GM12891 (cell line): ENCODE measurements at places on chromosomes 1 and 21.

GRCh38 chr1:227728059-227728891, 6.8 kb downstream of the JMJD4 start:
- DNase-seq = peak; percentile 79

GRCh38 chr1:235027076-235027861, 101.4 kb downstream of the TOMM20 start:
- no peak for DNase-seq

GRCh38 chr1:5953386-5953785, 38.8 kb downstream of the NPHP4 start:
- no peak for DNase-seq

GRCh38 chr1:46484783-46485490, 4.7 kb upstream of the DMBX1 start:
- no peak for DNase-seq

DNA sequence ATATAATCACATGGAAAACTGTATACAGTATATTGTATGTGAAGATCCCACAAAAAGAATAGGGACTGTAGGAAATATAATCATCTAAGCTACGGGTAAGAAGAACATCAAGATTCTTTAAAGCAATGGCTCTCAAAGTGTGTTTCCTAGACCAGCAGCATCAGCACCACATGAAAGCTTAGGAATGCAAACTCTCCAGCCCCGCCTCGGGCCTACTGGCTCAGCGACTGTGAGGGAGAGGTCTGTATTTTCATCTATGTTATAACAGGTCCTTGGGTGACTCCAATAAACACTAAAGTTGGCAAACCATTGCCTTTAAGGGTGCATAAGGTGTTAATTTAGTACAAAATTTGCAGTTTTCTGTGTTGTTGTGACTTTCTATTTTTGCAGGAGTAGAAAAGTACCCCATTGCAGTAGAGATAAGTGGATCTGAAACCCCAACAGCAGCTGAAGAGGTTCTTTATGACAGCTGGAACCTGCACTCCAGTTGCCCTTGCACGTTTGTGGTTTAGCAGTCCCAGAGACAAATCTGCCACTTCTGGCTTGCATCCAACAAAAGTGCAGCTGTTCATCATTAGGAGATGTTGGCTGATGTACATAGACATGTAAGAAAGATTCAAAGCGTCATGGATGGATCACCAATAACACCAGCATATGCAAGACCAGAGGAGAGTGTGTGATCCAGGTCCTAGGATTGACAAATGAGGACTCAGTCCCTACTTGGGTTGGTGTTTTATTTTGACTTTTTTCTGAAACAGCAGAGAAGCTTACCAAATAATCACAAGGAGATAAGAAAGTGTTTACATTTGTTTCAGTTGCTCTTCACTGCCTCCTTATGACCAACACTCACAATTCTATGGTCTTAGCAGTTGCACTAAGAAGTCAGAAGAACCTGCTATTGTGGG, 15.9 kb upstream of the IFNAR1 start:
- DNase-seq = no peak

GRCh38 chr21:25405984-25406383, 201.3 kb downstream of the MRPL39 start:
- no peak for DNase-seq

DNA sequence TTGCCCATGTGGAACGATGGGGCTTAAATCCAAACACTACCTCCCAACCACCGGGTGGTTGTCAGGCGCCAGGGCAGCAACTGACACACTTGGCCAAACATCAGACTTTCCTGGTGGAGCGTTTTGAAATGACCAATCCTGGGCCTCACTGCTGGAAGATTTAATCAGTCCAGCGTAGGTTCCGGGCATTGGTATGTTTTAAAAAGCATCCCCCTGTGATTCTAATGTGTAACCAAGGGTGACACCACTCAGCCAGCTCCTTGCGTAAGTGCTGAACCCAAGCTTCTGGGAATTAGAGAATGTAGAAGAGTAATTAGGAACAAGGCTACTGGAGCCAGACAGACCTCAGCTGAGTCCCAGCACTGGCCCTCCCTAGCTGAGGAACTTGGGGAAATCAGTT, 44.8 kb upstream of the KAZN start:
- DNase-seq = no peak

DNA sequence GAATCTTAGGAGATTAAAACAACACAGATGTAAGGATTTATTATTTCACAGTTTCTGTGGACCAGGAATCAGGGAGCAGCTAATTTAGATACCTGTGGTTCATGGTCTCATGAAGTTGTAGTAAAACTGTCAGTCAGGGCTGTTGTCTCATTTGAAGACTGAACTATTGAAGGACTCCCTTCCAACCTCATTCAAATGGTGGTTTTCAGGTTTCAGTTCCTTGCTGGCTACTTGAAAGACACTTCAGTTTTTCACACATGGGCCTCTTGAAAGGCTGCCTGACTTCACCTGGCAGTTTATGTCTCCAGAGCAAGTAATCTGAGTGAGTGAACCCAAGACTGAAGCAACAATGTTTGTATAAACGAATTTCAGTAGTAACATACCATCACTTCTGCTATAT, 915.9 kb downstream of the PLA2G4A start:
- no peak for DNase-seq

- no peak for DNase-seq
These were observed 135.1 kb downstream of the TLR5 start for GRCh38 chr1:223007935-223008334.

- DNase-seq = no peak
These were observed 78.9 kb upstream of the ARID1A start for GRCh38 chr1:26616881-26617280.

- no peak for DNase-seq
These were observed 186.7 kb downstream of the FOXD2 start for GRCh38 chr1:47624531-47624930.

DNA sequence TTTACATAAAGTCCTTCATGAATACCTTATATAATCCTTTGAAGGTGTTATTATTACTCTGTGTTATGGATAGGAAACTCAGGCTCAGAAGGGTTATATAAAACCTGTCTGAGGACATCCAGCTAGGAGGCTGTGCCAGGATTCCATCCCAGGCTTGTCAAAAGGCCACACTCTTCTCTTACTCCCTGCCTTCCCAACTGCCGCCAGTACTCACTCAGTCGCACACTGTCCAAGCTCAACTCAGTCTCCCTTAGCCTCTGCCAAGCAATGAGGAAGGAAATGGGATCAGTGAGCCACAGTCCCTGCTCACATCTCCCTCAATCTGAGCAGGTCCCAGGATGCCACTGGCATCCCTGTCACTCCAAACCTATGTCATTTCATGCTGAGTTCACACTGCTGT, 94.4 kb downstream of the NAV1 start:
- no peak for DNase-seq

- DNase-seq = no peak
These were observed 1.1 kb downstream of the LGALS8 start for GRCh38 chr1:236524895-236525184.

DNA sequence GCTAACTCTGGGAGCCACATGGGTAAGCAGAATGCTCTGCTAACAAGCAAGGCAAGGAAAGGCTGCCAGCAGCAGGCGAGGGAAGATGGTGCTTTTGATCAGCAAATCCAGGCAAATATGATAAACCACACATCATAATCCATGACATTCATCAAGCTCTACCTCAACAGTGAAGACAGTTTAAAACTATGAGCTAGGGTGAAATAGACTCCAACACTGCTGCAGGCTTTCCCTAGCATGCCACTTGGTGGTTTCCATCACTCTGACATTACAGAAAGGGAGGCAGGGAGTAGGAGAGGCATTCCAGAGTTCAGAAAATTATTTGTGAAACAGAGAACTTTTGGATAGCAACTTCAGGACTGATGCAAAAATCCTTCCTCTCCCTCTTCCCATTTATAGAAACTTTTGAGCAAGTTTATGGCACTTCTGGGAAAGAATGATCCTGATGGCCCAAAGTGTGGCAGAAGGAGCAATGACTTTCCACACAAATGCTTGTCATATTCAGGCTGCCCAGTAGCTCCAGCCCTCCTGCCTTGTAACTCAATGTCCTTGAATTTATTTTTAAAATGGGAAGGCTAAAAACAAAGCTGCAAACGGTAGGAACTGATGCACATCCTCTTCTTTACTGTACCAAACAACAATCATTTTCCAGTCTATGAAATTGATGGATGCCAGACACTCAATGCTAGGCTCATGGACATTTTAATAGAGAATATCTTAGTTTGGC, 70.8 kb downstream of the SMYD2 start:
- no peak for DNase-seq

- DNase-seq = no peak
These were observed 76.6 kb downstream of the RGL1 start for GRCh38 chr1:183881387-183882131.

DNA sequence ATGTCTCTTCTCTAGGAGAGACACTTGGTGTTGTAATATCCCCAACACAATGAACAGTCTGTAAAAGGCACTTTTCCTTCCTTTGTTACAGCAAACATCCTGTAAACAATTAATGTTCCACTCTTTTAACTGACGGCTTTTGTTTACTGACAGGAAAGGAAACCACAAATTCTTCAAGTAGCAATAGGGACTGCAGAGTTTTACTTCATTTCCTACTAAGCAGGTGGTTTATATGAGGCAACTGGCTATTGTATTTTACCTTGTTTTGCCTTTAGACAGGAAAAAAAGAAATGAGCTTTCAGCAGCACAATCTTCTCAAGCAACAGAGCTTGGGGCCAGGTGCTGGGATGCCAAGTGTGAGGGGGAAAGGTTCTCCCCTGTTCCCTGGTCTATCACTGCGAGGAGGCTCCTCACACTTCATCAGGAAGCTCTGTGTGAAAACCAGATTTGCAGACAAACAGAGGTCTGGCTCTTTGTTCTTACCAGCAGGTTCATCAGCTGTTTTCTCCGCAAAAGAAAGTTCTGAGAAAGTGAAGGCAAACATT, 51.2 kb downstream of the SIPA1L2 start:
- DNase-seq = no peak

DNA sequence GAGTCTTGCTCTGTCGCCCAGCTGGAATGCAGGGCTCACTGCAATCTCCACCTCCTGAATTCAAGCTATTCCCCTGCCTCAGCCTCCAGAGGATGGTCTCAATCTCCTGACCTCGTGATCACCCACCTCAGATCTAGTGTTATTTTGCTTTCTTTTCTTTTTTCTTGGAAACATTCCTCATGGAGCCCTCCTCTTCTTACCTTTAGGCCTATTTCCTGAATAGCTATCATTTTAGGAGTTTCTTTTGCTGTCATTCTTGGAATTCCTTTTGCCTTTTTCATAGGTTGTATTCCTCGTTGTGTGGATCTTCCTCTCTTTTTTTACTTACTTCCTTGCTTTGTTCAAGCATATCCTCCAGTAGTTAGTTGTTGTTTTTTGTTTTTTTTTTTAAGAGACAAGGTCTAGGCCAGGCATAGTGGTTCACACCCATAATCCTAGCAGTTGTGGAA, 173.8 kb downstream of the RASAL2 start:
- DNase-seq = no peak

GRCh38 chr1:212915245-212916091, 34.9 kb upstream of the VASH2 start:
- no peak for DNase-seq

GRCh38 chr1:74690364-74690696, 16.7 kb upstream of the ERICH3 start:
- no peak for DNase-seq

DNA sequence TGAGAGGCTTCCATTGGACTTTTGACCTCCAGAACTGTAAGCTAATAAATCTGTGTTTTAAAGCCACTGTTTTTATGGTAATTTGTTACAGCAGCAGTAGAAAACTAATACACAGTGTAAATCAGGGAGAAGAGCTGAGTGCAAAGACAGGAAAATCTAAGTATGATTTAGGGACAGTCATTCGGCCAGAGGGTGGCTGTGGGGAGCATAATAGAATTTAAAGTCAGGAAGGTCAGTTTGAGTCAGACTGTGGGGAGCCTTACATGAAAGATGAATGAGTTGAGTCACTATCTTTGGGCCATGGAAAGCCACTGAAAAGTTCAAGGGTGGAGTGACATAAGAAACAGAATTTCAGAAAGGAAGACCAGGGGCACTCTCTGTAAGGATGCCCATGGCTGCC, 52.4 kb upstream of the SSX2IP start:
- no peak for DNase-seq

DNA sequence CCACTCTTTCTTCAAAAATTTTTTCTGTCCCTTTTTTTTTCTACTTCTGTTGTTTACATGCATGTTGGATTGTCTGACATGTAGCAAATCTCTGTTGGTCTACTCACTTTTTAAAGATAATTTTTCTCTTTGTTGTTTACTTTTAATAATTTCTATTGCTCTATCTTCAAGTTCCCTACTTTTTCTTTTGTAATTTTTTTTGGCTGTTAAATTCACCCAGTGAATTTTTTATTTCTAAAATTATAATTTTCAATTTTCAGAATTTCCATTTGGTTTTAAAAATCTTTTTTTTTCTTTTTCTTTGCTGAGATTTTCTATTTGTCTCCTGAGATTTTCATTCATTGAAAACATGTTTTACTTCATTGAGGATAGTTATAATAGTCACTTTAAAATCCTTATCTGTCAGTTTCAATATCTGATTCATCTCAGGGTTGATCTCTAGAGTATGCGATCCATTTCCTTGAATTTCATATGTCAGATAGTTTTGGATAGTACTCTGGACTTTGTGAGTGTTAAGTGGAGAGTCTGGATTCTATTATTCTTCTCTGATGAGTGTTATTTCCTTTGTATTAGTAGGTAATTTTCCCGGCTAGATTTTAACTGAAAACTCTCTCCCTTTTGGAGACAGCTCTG, 1.6 kb upstream of the TSEN15 start:
- DNase-seq = no peak

- DNase-seq = no peak
These were observed 120.7 kb downstream of the GRIK3 start for GRCh38 chr1:36913484-36914060.

- no peak for DNase-seq
These were observed 1.1 kb downstream of the CR2 start for GRCh38 chr1:207455183-207455754.

- no peak for DNase-seq
These were observed 8.2 kb downstream of the LSS start for GRCh38 chr21:46220275-46220810.

GRCh38 chr1:24329797-24330543, 10.8 kb downstream of the GRHL3 start:
- DNase-seq = no peak

GRCh38 chr1:36787312-36787913, 246.9 kb downstream of the GRIK3 start:
- DNase-seq = no peak
